Activated CD8-positive, alpha-beta memory T cell treated with anti-CD3 and anti-CD28 coated beads for 48 hours (primary cell): ENCODE measurements at places on chromosomes 12 and 14.

- DNase-seq = no peak
These were observed 89.6 kb downstream of the SCARB1 start for GRCh38 chr12:124774054-124774461.

DNA sequence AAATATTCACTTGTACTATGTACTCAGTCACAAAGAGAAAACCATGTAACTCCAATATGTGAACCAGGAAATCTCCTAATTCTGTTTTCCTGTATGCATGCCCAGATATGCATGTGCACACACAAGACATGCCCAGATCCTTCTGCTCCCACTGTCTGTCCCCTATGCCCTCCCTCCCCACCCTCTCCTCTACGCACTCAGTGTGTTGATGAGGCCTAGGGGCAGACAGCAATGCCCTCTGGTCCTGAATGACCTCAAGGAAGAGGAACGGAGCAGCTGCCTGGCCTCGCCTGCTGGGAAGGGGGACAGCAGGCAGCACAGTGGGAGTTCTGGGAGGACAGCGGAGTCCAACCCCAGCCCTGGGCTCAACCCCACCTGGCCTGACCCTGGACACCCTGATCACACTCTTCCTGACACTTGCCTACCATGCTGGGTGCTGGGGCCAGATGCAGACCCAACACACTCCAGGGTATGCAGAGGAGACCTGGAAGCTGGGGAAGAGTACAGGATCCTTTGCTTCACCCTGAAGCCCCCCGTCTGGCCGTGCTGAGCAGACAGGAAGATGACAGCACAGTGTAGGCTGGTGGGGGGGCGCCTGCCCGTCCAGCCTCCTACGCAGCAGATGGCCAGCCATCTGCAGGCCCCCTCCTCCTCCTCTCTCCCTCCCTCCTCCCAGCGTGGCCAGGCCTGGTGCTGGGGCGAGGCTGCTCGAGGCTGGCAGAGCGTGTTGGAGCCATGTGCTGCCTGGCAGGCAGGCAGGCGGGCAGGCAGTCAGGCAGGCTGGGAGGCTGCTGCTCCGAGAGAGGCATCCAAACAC is 106.6 kb upstream of the NCOR2 start:
- DNase-seq = no peak

- DNase-seq = no peak
These were observed 159.9 kb downstream of the SYNE2 start for GRCh38 chr14:64012720-64013119.

GRCh38 chr14:59728304-59728703 is 142.3 kb downstream of the RTN1 start:
- DNase-seq = no peak

GRCh38 chr12:11725686-11726085 is 76.2 kb downstream of the ETV6 start:
- no peak for DNase-seq

DNA sequence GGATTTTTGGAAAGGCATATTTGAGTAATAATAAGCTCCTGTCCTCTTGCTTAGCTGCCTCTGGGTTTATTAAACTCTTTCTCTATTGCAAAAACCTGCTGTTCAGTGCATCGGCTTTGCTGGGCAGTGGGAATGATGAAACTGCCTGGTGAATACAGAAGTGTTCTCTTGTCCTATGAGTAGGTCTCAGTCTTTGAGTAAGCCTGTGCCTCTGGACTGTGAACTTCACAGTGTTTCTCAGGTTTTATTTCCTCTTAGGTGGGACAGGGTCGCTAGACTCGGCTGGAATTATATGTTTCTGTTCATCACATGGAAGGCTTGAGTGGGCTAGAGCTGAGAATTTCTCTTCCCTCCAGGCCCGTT is 46.4 kb downstream of the CRADD start:
- DNase-seq = no peak

DNA sequence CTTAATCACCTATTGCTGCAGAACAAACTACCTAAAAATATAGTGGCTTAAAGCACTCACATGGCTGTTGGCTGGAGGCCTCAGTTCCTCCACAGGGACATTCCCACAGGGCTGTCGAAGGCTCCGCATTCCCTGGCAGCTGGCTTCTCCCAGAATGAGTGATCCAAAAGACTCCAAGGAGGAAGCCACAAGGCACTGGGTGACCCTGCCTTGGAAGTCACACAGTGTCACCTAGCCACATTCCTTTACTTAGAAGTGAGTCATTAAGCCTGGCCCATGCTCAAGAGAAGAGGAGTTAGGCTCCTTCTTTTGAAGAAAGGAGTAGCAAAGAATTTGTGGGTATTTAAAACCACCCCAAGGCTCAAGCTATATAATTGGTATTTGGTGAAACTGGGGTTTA is 63.9 kb upstream of the MAP1LC3B2 start:
- DNase-seq = no peak

DNA sequence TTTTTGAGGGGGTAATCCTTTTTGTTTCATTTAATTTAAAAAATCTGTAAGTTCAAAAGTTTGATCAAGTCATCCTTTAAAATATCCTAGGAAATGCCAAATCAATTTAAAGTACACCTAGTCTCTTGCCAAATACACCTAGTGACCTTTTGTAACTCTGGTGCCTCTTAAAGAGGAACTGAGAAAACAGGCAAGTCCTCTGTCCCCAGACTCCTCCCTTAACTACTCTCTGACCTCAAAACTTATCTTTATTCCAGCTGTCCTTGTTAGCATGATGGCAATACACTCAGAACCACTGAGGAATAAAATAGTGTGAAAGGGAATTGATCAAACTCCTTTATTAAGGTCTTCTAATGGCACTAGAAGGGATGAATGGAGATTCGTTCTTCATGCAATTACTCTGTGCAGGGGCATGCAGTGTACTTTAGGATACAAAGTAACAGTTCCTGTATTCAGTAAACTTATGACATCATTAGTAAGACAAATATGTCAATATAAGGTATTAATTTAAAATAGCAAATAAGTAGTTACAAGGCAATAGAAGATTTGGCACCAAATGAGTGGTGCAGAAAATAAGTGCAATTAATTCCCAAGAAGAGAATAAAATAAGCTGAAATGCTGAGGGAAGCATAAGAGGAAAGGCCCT is 3.3 kb downstream of the FAR2 start:
- DNase-seq = no peak

DNA sequence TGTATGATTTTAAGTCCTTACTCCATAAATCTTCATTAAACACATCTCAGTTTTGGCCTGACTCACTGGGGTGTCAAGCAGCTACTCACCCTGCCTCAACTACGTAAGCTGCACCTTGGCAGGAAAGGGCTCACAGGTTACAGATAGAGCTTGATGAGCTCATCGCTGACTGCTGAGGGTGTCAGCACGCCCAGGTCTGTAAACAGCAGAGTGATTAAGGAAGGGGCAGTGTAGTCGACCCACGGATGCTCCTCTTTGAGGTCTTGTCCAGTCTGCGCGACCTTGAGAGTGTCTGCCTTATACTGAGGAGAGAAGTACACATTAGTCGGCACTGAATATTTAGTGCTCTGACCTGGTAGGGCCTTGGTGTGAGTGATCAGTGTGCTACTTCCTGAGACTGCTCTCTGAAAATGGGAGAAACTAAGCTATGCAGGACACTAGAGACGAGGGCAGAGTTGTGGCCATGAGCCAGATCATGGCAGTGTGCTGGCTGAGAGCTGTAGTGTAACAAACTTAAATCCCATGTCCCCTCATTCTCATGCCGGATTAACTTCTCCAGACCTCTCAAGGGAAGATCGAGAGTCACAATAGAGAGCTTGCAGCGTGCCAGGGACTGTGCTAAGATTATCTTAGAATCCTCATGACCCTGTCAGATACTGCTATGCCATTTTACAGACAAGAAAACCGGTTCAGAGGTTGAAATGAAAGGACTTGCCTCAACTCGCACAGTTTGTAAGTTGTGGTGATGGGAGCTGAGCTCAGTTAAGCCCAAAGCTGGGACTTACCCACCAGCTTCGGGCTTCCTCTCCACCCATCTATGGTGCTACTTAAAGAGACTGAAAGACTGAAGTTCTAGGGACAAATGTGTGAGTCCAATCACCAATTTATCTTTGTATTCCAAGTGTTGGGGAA is 11.6 kb downstream of the EIF2B1 start:
- no peak for DNase-seq

DNA sequence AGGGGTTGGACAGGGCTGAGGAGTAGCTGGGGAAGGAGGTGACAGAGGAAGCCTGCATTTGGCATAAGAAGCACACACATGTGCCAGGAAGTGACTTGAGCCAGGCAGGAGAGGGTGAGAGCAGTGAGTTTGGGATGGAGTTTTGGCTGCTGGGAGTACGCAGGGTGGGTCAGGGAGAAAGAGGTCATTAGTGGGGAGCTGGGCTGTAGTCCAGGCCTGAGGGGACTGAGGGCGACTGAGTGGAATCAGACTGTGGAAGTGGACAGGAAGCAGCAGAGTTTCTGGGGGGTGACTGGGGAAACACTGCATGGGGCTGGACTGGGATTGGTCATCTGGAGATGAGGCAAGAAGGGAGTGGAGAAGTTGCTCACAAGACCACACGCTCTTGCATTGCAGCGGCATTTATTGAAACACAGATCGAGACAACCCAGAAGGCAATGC is 7.6 kb downstream of the KRT85 start:
- DNase-seq = no peak

GRCh38 chr12:470133-470532 is 10.4 kb downstream of the B4GALNT3 start:
- no peak for DNase-seq

DNA sequence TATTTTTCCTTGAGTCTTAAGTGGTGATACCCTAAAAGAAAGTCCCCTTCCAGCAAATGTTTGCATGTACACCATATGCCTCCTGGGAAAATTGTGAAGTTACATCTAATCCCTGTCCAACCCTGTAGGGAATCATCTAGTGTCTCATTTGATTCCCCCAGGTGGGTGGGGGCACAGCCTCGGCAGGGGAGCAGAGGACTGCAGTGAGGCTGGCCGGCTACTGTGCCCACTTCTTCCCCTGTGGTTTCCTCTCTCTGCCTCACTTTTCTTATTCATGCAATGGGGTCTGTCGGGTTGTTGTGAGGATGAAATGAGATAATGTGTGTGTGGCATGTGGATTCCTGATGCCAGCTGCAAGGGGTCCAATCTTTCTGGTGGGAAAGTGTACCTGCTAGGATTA is 6.0 kb downstream of the PAPLN start:
- DNase-seq = no peak

DNA sequence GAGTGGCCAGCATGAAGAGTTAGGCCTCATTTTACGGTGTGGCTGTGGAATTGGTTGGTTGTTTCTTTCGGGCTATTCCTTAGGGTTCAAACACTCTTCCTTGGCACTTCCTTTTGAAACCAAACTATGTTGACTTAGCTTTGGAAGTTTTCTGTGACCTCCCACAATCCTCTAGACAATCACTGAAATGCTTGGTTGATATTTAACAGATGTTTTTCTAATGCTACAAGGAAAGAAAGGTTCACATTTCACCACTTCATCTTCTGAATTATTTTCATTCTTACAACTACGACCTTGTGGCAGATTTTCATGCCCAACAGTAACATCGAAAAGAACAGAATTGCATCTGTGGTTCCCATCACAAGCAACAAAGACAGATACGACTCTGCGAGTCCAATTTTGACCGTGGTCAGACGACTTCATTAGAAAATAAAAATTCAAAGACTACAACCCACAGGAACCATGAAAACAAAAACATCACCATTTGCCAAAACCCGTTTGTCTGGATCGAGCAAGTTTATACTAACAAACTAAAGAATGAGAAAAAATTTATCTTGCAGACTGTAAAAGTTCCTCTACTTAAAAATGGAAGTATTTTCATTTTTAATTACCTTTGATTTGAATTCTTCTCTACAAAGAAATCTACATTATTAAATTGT is 16.9 kb downstream of the PRKAB1 start:
- no peak for DNase-seq

DNA sequence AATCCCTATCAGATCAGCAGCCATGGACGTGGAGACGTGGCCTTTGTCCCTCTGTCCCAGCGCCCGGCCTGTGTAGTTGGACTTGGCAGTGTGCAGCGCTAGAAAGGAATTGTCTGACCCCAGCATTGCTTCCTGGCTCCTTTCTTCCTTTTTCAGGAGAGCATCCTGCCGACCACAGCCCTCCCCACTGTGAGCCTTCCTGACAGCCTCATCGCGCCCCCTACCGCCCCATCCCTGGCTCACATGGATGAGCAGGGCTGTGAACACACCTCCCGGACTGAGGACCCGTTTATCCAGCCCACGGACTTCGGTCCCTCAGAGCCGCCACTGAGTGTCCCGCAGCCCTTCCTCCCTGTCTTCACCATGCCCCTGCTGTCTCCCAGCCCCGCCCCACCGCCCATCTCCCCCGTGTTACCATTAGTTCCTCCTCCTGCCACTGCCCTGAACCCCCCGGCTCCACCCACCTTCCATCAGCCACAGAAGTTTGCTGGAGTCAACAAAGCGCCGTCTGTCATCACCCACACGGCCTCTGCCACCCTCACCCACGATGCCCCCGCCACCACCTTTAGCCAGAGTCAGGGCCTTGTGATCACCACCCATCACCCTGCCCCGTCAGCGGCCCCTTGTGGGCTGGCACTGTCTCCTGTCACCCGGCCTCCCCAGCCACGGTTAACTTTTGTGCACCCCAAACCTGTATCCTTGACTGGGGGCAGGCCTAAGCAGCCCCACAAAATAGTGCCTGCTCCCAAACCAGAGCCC is 40.6 kb downstream of the IL31 start:
- DNase-seq = no peak

GRCh38 chr14:21702316-21702715 is 28.7 kb upstream of the OR4E1 start:
- no peak for DNase-seq

- no peak for DNase-seq
These were observed 396.7 kb upstream of the OR4E1 start for GRCh38 chr14:22070119-22070982.

DNA sequence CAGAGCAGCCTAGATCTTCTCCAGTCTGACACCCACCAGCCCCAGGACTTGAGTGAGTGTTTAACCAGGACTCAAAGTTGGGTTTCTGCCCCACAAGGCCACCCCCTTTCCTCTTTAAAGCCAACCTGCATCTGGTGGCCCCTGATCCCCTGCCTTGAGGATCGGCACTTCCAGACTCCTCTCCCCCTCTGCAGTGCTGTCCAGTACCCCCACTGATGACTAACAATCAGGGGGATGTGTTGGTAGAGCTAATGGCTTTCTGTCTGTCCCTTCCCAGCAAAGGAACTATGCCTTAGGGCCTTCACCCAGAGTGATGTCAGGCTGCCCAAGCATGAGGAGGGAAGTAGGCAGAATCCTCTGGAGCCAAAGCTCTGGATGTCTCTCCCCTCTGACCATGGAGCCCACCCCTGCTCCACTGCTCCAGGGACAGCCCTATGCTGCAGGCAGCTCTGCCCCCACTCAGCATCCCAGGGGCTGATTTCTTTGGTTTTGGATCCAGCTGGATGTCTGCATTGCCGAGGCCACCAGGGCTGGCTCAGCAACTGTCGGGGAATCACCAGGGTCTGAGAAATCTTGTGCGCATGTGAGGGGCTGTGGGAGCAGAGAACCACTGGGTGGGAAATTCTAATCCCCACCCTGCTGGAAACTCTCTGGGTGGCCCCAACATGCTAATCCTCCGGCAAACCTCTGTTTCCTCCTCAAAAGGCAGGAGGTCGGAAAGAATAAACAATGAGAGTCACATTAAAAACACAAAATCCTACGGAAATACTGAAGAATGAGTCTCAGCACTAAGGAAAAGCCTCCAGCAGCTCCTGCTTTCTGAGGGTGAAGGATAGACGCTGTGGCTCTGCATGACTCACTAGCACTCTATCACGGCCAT is 42.9 kb downstream of the DAD1 start:
- DNase-seq = no peak

- no peak for DNase-seq
These were observed 320.1 kb downstream of the DAD1 start for GRCh38 chr14:22268875-22269274.
